ENCODE measurements at places on chromosomes 7 and 10.

DNA sequence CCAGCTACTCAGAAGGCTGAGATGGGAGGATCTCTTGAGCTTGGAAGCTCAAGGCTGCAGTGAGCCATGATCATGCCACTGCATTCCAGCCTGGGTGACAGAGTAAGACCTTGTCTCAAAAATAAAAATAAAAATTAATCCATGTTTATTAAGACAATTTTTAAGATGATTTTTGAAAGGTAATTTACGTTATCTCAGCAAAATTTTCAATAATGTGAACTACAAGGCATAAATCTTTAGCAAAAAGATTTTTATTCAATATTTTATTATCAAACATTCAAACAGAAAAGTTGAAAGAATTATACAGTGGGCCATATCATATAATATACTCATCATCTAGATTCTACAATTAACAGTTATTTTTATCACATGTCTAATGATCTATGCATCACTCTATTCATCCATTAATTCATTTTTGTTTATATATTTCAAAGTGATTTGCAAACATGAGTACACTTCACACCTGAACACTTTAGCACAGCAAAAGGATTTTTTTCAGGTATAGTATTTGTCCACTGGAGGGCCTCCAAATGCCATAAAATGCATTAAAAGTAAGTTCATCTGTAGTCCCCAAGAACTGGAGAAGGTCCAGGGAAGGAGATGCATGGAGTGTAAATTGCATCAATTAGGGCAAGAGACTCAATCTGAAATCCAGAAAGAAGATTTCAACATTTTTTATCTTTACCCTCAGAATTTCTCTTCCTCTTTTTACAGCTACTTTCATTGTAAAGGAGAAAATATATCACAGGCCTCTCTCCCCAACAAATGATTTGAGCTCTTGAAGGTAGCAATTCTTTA, 38.6 kb upstream of the RSBN1L start:
- DNase-seq: no peak

- DNase-seq: no peak
Observed at GRCh38 chr10:77101341-77101740, 536.3 kb downstream of the KCNMA1 start.

GRCh38 chr10:109174526-109174925, 748.8 kb downstream of the XPNPEP1 start:
- DNase-seq: no peak

GRCh38 chr10:133324198-133324792, 12.4 kb downstream of the CALY start:
- peak; percentile 49 for DNase-seq

DNA sequence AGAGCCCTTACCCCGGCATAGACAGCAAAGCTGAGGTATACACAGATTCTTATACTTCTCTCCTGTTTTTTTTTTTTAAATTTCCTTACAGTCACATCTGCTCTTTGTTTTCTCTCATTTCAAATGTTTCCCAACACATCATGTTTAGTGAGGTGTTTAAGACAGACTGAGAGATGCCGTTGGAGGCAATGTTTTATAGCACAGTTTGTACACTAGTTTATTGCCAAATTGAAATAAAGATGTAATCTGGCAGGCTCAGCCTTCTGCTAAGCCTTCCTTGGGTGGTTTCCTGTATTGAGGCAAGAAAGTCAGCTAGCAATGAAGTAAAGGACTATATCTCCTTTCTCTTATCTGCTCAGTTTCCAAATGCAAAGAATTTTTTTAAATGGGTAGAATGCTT, 393.4 kb downstream of the SORCS1 start:
- no peak for DNase-seq

DNA sequence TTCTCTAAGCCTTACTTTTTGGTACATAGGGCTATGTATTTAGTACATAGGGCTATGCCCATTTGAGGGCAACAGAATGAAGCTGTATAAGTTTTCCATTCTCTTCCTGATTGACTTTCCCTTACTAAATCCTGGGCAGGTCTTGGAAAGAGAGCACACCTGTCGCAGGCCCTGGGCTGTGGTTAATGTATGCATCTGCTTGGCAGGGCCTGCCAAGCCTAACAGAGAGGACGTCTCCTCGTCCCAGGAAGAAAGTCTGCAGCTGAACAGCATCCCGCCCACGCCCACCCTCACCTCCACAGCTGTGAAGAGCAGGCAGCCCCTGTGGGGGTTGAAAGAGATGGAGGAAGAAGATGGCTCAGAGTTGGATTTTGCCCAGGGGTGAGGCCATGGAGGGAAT, 8.9 kb upstream of the PVRIG start:
- DNase-seq: no peak

GRCh38 chr7:100896732-100897608, 1.3 kb upstream of the ACHE start:
- no peak for DNase-seq

- no peak for DNase-seq
Observed at GRCh38 chr7:152989889-152990380, 230.4 kb downstream of the ACTR3B start.

- DNase-seq: peak; percentile 66
Observed at GRCh38 chr7:4725014-4725849, 43.1 kb downstream of the FOXK1 start.

GRCh38 chr7:129089521-129090212, 34.8 kb upstream of the TNPO3 start:
- peak; percentile 42 for DNase-seq

- DNase-seq: peak; percentile 18
Observed at GRCh38 chr10:89301721-89302445, at the start of gene IFIT2. TSS of gene IFIT2 (plus strand) at chr10:89302046. CDS start at chr10:89302124, 78 bp downstream.

DNA sequence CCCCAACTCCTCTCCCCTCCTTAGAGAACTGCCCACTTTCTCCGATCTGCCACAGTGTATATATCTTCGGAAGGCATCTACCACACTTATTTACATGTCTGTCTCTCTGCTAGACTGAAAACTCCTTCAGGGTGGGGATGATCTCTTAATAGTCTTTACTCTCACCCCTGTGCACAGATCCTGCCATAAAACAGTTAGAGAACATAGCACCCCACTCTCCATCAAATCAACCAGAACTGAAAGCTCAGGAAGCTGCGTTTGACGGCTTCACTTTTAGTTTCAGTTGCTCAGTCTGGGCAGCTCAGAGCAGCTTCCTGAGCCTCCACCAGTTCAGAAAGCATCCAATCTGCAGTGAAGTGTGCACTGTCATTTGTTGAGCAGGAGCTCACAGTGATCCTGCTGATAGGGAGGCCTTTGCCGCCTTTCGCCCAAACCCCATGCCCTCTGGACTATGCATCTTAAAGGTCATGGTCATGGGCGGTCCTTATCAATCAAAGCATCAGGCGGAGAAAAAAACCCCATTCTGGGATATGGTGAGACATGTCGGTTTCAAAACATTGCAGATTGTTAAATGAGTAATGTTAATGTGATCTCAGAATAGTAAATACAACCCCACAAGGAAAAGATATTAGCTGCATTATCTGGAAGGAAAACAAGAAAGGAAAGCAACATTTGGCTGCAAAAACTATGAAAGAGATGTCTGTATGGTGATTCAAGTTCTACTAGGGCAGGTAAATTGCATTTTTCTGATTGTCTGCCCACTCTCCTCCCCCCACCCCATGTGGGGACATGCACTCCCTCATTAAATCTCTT, 167.1 kb upstream of the ADO start:
- DNase-seq: peak; percentile 93

GRCh38 chr7:21675255-21675654, 132.4 kb downstream of the DNAH11 start:
- no peak for DNase-seq

DNA sequence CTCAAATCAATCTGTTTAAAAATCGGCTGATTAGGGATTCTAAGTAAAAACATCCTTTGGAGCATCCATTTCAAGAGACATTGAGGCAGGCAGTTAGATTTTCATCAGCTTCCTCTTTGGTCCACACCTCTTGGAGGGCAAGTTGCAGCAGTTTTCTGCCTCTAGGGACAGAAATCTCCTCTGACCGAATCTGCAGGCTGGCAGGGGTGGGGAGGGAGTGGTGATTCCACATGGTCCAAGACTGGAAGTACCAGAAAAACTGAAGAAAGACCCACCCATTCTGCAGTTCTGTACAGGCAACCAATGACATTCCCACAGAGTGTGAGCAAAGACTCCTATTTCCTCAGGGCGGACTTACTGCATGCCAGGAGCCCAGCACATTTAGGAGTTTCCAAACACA, 29.0 kb downstream of the FGFBP3 start:
- no peak for DNase-seq
